ENCODE measurements at places on chromosomes 6 and 20.

DNA sequence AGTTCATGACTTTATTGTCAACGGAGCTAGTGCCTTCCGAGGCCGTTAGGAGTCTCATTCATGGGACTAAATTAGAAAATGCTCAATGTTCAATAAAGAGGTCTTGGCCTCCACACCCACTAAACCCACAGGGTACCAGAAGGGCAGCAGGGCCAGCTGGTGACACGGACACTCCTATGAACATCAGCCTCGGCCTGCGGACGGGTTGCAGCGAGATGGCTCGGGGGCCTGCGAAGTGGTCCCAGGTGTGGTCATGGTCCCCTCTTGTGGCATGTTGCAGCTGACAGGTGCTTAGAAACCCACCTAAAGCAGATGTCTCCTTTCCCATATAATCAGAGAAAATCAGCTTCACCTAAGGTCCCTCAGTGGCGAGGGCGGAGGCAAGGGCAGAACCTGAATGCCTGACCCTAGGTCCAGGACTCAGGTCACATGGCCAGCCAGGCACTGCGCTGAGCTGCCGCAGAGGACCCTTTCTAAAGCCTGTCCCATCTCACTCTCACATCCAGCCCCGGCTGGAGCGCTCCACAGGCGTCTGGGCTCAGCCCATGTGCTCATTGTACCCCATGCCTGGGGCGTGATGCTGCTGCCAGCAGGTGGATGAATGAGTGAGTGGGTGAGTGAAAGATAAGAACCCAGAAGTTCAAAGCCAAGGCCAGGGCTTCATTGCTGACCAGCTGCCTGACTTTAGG, 35.8 kb downstream of the NFATC2 start:
- DNase-seq, result no peak

GRCh38 chr6:156590482-156590881, 186.7 kb upstream of the ARID1B start:
- DNase-seq, result no peak

- no peak for DNase-seq
Measured at GRCh38 chr6:117496383-117496990, 14.0 kb downstream of the DCBLD1 start.

GRCh38 chr6:7656355-7656754, 66.4 kb downstream of the SNRNP48 start:
- no peak for DNase-seq

DNA sequence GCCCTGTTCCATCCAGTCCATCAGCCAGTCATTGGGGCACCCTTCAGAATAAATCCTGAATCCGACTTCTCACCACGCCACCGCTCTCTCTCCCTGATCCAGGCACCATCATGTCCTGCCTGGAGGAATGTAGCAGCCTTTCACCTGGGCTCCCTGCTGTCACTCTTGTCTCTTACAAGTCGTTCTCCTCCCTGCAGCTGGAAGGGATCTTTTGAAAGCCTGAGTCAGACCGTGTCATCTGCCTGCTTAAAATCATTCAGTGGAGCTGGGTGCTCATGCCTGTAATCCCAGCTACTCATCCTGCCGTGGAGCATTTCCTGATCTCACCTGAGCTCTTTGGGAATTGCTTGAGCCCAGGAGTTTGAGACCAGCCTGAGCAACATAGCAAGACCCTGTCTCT, 19.2 kb upstream of the KCNG1 start:
- no peak for DNase-seq

GRCh38 chr6:164208371-164208770, 793.9 kb downstream of the QKI start:
- DNase-seq, result no peak

DNA sequence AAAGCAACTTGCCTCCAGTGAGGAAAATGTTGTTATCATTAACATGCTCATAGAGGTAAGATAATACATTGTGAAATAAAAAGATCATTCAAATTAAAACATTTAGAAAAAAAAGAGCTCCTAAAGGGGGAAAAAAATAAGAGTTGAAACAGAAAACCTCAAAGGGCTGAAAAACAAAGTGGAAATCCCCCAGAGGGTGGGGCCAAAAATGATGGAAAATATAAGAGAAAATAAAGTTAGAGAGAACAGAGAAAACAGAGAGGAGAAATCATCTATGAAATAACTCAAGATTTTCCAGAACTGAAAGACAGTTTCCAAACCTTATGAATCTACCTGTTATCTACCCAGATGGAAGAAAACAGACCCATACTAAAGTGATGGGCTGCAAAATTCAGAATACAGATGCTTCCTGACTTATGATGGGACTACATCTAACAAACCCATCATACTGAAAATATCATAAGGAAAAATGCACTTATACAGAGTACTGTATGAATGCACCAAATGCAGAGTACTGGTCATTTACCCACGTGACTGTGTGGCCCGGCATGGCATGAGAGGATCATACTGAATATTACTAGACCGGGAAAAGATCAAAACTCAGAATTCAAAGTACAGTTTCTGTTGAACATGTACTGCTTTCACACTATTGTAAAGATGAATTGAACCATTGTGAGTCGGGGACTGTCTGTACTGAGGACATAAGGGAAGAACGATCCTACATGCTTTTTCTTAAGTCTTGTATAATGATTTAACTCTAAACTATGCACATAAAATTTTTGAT, 4.0 kb downstream of the ZBTB24 start:
- no peak for DNase-seq

All from hepatocyte (in vitro differentiated cells).